ENCODE measurements at places on chromosomes 13 and 19.

- DNase-seq = no peak
Observed at GRCh38 chr13:80050252-80050651, 290.7 kb downstream of the SPRY2 start.

GRCh38 chr13:24183741-24184182 is 23.2 kb downstream of the SPATA13 start:
- DNase-seq = no peak

- DNase-seq = peak; percentile 78
Observed at GRCh38 chr19:50657712-50658440, 8.6 kb downstream of the C19orf81 start.

DNA sequence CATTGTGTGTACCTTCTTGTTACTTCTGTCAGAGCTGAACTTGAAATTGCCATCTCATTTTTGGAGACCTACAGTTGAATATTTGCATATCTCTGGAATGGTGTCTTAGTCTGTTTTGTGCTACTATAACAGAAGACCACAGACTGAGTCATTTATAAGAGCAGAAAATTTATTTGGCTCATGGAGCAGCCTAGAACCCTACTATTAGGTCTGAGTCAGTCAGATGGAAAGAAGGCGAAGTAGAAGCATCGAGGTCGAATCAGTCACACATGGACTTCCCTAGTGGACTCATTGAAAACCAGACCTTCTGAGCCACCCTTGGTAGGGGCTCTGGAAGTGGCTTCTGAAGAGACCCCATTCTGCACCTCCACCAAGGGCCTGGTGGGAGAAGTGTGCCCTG is 33.9 kb upstream of the TPT1 start:
- DNase-seq = no peak

DNA sequence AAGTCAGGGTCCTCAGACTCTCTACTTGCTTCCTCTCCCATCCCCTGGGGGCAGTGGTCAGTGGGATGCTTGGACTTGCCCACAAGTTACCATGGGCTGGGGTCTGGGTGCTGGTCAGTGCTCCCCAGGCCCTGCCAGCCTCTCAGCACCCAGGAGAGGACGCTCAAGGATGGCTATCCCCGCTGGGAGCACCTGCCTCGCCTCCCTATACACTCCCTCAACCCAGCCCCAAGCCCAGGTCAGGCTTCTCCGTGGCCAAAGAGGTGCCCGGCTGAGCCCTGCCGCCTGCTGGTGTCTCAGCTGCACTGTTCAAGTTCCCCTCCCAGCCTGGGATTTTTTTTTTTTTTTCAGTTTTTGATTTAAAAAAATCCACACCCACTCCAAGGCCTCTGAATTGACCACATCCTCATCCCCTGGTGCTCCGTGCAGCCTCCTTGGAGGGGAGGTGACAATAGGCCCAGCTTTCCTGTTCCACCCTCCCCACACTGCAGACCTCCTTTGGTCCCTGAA is 10.8 kb downstream of the F2RL3 start:
- DNase-seq = no peak

DNA sequence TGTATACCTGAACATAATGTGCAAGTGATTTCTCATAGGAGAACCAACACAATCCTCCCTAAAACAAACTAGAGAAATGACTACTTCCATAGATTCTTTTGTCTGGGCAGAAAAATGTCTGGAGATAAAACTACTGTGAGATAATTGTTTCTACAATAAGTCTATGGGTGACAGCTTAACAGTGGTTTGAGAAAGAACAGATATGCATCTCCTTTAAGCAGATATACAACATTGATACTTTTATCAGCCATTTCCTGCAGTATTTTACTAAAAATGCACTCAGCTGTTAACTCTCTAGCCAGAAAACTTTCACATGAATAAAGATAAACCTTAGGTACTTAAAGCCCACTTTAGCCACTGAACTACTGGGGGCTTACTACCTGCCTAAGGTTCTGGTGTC is 1132.4 kb downstream of the EFNB2 start:
- DNase-seq = no peak

GRCh38 chr19:30552593-30552992 is 180.4 kb downstream of the ZNF536 start:
- DNase-seq = no peak

DNA sequence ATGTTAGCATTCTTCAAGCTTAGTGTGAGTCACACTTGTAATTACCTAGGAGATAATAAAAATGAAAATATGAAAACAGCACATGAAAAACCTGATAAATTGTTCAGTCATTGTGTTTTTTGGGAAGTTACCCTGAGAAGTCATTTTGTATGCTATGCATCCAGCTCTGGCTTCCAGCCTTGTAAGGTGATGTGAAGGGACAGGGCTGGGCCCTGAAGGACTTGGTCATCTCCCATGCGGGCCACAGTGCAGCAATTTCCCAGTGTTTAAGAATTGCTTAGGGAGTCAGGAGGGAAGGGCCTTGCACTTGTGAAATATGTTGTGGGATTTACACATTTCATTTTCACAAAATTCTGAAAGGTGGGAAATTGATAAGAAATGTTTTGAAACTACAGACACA is 41.3 kb downstream of the ARHGEF7 start:
- no peak for DNase-seq

- no peak for DNase-seq
Observed at GRCh38 chr13:106100171-106100919, 435.1 kb downstream of the EFNB2 start.

- no peak for DNase-seq
Observed at GRCh38 chr13:37442996-37443395, 155.6 kb downstream of the POSTN start.

DNA sequence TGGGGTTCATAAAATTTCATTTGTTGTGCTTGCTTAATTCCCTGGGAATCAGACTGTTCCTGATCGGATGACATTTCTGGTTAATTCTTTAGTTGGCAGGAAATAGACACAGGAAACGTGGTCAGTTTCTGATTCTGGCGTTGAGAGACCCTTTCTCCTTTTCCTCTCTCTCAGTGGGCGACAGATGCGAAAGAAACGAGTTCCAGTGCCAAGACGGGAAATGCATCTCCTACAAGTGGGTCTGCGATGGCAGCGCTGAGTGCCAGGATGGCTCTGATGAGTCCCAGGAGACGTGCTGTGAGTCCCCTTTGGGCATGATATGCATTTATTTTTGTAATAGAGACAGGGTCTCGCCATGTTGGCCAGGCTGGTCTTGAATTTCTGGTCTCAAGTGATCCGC is 10.8 kb downstream of the LDLR start:
- DNase-seq = no peak

DNA sequence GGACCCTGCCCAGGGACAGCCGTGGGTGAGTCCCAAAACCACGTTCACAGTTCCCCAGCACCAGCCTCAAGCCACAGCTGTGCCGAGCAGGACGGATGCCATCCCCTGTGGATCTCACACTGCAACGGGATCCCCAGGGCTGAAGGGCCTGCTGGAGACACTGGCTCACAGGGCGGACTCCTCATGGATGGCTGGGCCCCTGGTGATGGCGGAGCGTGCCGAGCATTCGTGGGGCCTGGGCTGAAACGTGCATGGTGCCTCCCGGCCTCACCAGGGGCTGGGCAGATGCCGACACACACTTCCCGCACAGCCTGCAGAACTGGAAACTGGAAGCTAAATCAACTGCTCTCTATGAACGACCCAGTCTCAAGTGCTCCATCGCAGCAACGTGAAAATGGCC is 9.6 kb downstream of the RNF126 start:
- no peak for DNase-seq

DNA sequence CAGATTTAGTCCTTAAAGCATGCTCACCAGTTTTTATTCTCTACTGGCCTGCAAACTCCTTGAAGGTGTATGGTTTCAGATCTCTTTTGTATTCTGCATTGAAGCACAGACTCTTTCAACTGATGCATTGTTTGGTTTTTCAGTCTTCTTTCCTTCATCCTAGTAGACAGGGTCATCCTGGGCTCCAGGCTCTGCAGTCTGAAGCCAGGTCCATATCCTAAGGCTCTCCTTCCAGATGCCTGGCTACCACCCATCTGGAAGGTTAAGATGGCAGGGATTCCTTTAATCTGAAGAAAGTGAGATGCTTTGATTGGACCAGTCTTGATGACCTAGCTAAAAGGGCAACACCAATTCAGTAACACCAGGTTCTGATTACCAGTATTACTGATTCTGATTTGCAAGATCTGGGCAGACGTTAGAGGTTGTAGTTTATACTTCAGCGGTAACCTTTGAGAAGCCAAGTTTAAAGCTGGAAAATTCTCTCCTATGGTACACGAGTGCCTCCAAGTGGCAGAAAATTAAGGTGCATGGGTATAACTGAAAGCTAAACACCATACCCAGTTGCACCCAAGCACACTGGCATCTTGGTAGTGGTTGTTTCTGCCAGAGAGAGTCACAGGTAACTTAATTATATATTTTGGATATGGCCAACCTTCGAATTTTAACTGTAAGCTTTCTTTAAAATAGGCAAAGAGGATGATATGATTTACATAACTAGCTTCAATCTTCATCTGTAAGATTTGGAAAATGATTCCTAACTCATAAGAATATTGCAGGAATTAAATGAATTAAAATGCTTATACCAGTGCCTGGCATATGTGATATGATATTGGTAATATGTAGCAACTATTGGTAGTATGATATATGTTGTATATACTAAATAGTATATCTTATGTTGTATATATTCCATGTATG is 1651.9 kb upstream of the MIR17HG start:
- no peak for DNase-seq

DNA sequence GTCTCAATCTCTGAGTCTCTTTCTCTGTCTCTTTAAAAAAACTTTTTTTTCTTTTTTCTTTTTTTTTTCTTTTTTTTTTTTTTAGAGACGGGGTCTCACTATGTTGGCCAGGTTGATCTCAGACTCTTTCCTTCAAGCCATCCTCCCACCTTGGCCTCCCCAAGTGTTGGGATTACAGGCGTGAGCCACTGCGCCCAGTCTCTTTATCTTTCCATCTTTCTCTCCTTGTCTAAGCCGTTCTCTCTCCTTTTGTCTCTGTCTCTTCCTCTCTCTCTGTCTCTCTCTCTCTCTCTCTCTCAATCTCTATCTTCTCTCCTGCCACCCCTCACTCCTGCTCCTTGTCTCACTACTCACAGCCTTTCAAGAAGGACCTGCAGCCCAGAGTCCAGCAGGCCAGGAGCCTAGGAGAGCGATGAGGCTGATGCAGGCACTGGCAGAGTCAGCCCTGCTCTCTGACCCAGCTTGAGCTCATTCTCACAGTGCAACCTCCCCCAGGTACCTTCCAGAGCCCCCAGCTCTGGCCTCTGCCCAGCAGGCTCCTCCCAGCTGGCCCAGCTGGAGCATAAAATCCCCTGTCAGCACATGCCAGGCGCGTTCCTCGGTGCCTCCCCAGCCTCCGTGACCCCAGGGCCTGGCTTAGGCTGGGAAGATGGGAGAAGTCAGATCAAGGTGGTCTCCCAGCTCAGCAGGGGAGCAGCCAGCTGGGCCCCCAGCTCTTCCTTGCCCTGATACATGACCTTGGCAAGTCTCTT is at the start of gene NPHS1:
NPHS1 (minus strand) TSS at position 476 of the 752 bp plus-strand sequence. CDS start 667 bp downstream, outside the sequence.
- DNase-seq = no peak

DNA sequence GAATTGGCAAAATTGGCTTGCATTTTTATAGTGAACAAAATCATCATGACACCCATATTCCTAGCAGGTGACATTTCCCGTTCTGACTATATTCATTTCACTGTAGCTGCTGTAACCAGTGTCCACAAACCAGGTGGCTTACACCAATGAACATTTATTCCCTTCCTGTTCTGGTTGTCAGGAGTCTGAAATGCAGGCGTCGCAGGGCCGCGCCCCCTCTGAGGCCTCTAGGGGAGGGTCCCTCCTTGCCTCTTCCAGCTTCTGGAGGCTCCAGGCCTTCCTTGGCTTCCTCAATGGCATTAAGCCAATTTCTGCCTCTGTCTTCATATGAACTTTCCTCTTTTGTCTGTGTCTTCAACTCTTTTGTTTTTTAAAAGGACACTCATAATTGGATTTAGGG is 6.5 kb upstream of the RLN3 start:
- DNase-seq = no peak

DNA sequence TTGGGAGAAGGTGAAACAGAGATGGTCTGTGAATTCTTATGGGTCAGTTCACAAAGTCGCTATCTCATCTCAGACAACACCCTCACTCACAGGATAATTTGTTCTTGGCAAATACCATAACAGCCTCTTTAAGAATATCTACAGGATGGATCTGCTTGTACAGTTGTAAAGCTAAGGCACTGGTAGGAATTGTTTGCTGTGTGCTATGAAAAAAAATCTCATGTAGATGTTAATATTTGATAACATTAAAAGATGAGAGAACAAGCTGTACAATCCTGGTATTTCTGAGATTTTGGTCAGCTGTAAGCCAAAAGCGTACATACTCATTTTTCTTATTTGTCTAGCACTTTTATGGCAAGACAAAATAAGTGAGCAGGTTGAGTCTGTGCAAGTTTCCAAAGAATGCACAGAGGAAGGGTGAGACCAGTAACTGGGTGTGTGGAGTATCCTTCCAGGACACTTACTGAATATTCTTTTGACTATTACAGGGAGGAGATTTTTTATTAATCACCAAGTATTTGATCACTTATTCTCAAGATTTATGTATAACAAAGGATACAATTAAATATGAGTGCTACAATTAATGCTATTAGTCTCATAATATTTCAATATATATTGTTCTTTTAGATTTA is 814.5 kb upstream of the MIR17HG start:
- DNase-seq = no peak

GRCh38 chr13:75432045-75432444 is 49.9 kb downstream of the TBC1D4 start:
- DNase-seq = no peak

- no peak for DNase-seq
Observed at GRCh38 chr19:49559928-49560327, 20.4 kb downstream of the NOSIP start.

DNA sequence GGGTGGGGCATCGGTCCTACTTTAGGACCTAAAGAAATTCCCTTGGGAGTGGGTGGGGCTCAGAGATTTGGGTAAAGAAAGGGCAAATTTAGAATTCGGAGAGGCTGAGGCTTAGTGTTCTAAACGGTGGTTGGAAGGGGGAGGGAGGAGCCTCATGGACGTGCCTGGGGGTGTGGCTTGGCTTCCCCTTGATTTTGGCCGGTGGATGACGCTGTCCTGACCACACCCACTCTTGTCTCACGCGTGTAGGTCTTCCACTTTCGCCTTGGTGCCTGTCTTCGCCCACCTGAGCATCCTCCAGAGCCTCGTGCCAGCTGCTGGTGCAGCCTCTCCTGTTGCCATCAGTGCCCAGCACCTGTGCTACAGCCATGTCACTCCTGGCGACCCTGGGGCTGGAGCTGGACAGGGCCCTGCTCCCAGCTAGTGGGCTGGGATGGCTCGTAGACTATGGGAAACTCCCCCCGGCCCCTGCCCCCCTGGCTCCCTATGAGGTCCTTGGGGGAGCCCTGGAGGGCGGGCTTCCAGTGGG is 1.2 kb upstream of the NUP62 start:
- no peak for DNase-seq

All from skin of body (tissue), 3 donors.